CD4-positive, alpha-beta T cell (primary cell): ENCODE measurements at places on chromosomes 12 and 14.

DNA sequence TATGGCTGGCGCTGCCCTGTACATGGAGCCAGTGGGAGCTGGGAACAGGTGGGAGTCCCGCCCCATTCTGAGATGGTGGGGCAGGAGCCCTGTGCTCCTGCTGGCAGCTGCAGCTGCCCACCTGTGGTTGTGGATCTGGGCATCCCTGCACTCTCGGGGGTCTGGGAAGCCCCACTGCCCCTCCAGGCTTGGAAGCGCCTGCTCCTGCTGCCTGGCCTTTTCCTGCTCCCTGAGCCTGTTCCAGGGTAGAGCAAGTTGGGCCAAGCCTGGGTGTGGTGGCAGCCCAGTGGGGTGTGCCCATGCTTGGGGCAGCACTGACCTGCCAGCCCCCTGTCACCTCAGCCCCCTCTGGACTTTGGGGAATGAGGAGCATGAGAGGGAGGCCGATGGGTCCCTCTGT, 104.0 kb downstream of the MNAT1 start:
- DNase-seq, result no peak

DNA sequence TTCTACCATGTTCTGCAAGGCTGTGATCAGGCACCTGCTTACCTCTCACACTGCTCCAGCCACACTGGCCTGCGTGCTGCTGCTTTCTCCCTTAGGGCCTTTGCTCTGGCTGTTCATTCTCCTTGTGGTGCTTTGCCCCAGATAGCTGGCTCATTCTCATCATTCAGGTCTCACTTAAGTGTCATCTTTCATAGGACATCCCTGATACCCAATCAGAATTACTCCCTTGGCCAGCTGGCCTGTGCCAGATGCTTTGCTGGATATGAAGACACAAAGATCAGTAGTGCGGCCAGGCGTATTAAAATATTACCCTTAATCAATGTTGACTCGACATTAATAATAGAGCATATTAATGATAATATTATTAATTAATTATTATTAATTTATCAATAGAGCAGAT, 143.8 kb upstream of the FGD4 start:
- DNase-seq, result no peak

GRCh38 chr12:57229046-57229633, 371 bp upstream of the SHMT2 start:
- no peak for DNase-seq

GRCh38 chr12:120762086-120762485, 36.5 kb downstream of the ACADS start:
- no peak for DNase-seq

DNA sequence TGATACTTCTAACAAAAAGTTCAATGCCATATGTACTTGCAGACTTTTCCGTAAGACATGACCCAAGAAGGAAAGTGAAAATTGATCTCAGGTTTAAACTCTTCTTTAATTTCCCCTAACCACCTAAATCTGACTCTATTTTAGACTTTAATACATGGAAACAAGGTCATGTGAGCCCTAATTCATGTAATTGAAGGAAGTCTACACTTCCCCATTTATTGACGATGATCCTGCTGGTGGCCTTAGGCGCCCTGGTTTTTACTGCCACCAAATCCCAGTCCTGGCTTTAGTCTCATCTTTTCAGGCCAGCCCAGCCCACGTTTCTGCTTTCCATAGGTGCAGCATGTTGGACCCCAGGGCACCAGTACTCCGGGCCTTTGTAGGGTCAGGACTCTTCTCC, 157.9 kb downstream of the PELI2 start:
- DNase-seq, result no peak

DNA sequence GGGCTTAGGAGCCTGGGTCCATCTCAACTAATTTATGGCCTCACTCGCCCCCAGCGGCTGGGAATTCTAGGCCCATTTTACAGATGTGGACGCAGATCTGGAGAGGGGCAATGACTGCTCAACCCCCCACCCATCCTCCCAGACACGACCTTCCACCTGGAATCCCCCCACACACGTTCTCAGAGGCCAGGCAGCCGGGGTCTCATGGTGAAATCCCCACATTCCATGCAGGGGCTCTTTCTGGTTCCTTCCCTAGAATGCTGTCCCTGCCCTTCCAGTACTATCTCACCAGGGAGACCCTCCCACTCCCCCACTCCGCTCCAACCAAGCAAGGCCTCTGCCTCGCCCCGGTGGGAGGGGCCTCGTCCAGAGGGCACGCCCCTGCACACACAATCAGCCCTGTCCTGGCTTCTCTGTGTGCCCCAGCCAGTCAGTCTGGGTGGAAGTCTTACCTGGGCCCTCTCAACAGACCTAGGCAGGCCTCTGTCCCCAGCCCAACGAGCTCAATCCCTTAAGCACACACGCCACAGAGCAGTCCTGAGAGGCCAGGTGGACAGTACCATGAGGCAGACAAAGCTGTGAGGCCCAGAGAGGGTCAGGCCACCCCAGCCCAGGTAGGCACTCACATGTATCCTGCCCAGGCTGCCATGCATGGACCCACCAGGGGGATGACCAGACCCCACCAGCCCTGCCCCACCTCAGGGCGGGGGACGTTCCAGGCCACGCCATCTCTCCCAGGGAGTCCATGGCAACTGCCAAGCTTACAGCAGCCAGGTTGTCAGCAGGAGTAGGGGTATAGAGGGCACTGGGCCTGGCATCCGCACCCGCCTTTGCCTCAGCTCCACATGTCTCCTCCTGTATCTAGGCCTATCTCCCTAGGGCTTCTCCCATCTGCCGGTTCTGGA, 1.3 kb upstream of the ANKRD9 start:
- DNase-seq, result no peak

DNA sequence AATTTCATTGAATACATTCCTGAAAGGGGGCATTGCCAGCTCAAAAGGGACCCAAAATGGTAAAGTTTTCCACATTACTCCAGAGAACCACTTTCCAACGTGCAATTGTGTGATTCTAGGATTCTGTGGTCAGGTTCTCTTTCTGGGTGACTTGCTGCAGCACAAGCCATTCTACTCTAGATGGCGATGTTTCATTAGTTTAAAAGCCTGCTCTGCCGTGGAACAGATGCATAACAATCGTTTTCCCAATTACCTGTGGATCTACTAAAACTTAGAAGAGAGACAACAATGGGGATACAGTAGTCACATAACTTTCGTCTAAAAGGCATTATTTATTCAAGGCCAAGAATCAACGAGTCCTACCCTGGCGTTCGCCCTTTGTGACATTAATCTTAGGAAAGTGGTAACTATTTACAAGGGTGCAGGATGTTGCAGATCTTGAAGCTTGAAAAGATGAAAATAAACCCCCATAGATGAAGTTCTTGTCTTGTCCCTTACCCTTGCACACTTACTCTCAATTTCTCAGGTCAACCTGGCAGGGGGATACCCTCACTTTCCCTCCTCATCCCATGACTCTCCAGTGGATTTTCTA, 400.9 kb downstream of the SNAPC1 start:
- peak; percentile 32 for DNase-seq

GRCh38 chr12:76176940-76177339, 92.5 kb upstream of the NAP1L1 start:
- DNase-seq, result no peak
